CD4-positive, alpha-beta T cell treated with Interleukin-15 for 4 hours (primary cell): ENCODE measurements at places on chromosomes 7 and 10.

- no peak for DNase-seq
Measured at GRCh38 chr7:130893441-130893894, 159.5 kb upstream of the KLF14 start.

DNA sequence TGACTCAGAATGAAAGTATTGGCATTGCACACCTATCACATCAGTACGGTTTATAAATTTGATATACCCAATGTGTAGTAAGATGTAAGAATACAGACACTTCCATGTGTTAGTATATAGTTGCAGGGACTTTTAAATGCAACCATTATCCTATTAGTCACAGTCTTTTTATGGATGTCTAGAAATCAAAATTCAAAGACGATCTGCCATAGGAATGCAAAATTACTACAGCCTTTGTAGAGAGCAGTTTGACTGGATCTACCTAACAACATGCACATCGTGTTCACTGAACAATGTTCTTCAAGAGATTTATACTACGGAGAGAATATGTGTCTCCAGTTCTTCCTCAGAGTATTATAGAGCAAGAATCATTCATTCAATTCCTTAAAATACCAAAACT lies 317.3 kb upstream of the HGF start:
- DNase-seq = no peak

DNA sequence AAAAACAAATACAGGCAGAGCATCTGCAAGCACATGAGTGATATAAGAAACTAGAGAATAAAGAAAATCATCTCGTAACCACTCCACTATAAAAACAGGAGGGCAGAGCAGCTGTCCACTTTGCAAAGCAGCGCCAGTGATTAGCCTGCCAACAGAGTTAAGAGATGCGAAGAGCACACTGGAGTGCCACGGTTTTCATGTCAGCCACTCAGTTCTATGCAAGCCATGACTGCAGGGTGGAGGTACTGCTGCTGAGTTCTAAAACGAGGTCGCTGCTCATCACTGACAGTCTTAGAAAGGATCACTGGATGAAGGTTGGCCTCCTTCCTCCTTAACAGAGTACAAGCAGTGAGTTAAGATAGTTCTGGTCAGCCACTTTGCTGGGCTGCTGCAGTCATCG lies 58.5 kb downstream of the FGFR2 start:
- DNase-seq = no peak

GRCh38 chr7:81003326-81003725 lies 84.5 kb upstream of the SEMA3C start:
- no peak for DNase-seq

- no peak for DNase-seq
Measured at GRCh38 chr7:7214398-7215347, 32.3 kb downstream of the C1GALT1 start.

DNA sequence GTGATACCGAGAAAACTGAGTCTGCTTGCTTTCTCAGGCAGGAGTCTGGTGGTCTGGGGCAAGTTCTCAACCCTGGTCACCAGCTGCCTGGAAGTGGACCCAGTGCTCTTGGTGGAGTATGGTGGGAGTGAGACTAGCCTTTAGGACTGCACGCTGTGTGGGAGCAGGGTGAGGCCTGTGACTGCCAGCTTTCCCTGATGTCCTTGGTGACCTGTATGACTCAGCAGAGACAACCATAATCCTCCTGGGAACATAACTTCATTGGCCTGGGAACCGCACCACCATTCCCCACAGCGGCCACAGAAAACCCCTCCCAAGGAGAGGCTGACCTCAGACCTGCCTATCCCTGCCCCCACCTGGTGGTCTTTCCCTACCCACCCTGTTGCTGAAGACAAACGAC lies 139.5 kb upstream of the CHRM2 start:
- no peak for DNase-seq

GRCh38 chr10:5094265-5095205 lies at the start of gene AKR1C3:
Gene AKR1C3 (plus strand): TSS chr10:5094414. CDS start chr10:5094445, 31 bp downstream.
- peak; percentile 9 for DNase-seq

- no peak for DNase-seq
Measured at GRCh38 chr10:663831-664251, 25.6 kb downstream of the DIP2C start.

- DNase-seq = no peak
Measured at GRCh38 chr10:125057158-125058001, 103.0 kb downstream of the CTBP2 start.

- no peak for DNase-seq
Measured at GRCh38 chr10:51861051-51861450, 161.7 kb upstream of the CSTF2T start.

- no peak for DNase-seq
Measured at GRCh38 chr10:25083546-25084111, 67.2 kb downstream of the THNSL1 start.

- no peak for DNase-seq
Measured at GRCh38 chr7:142690554-142691182, 58.6 kb upstream of the PRSS1 start.

GRCh38 chr7:85183296-85183695 lies 3.6 kb downstream of the SEMA3D start:
- no peak for DNase-seq

GRCh38 chr7:90709501-90710465 lies 113.7 kb downstream of the CDK14 start:
- no peak for DNase-seq

DNA sequence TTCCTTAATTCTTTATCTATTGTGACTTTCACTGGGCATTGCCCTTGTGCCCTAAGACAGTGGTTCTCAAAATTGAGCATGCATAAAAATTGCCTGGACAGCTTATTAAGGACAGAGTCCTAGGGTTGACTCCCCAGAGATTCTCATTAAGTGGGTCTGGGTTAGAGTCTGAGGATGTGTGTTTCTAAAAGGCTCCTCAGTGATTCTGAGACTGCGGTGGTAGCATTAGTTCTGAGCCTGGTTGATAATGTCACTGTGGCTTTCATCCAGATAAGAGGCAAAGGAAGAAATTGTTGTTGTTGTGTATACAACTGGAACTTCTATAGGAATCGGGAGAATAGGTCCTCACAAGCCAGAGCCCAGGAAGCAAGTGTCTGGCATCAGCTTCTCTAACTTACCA lies 1.3 kb downstream of the IFIT2 start:
- no peak for DNase-seq

- DNase-seq = no peak
Measured at GRCh38 chr10:102280397-102281101, 35.2 kb downstream of the GBF1 start.

GRCh38 chr10:71899665-71900412 lies 48.8 kb upstream of the PSAP start:
- no peak for DNase-seq

GRCh38 chr7:28151965-28152364 lies 28.6 kb downstream of the JAZF1 start:
- DNase-seq = peak; percentile 50

- no peak for DNase-seq
Measured at GRCh38 chr10:11483201-11484148, 128.0 kb downstream of the USP6NL start.

DNA sequence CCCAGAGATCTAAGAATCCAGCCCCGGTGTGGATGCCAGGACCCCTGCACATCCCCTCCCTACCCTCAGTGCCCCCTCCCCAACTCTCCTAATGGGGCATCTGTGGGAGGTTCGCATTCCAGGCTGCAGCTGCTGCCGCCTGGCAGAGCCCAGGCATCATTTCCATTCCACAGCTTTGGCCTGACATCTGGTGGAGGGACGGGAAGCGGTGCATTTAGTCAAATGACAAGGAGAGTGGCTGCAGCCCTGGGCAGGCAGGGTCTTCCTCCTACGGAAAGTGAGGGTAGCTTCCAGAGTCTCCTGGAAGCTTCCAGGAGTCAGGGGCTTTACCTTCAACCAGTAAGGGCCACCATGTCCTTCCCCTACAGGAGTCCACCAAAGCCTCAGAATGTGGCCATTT lies 30.8 kb downstream of the PRLHR start:
- no peak for DNase-seq

DNA sequence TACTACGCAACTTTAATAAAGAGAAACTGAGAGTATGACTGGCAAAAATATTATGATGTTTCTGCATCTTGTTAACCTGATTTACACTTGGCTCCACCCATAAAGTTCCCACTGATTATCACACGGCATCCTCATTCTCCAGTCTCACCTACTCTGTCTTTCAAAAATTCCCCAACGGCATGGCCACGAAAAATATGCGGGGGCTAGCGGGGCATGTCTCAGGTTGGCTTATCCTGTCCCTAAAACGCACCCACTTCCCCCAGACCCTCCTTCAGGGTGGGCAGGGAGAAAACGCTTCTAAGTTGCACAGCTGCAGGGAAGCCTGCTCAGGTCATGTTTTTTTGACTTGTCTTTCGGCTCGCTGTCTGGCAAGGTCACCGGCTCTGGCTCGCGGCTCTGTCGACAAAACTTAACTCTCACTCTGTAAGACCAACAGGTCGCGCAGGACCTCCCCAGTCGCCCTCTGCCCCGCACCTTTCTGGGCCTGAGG lies 3.8 kb downstream of the CDK6 start:
- DNase-seq = no peak

GRCh38 chr10:68543004-68543918 lies 15.9 kb upstream of the SLC25A16 start:
- DNase-seq = no peak
